Airway epithelial cell (primary cell): ENCODE measurements at places on chromosomes 5 and 9. TPM values are rescaled to one million over a fixed set of nuclear protein-coding genes. Genes with fewer than 3 reads are reported as not detected.

The AQP7 gene
- not detected in 2 replicates for total RNA-seq

The FAM221B gene
- total RNA-seq: not detected in 2 replicates

The STPG3 gene
- not detected in 2 replicates for total RNA-seq

The SPATA31E1 gene
- total RNA-seq: not detected in 2 replicates
